Muscle of arm (tissue), 14 donors: ENCODE measurements at places on chromosomes 4 and X. TPM values are rescaled to one million over a fixed set of nuclear protein-coding genes. Genes with fewer than 3 reads are reported as not detected.

Gene SPOCK3
- polyA plus RNA-seq: 3.7 TPM

- no peak for DNase-seq
Measured at GRCh38 chr4:13296986-13297385, 187.2 kb downstream of the RAB28 start.

DNA sequence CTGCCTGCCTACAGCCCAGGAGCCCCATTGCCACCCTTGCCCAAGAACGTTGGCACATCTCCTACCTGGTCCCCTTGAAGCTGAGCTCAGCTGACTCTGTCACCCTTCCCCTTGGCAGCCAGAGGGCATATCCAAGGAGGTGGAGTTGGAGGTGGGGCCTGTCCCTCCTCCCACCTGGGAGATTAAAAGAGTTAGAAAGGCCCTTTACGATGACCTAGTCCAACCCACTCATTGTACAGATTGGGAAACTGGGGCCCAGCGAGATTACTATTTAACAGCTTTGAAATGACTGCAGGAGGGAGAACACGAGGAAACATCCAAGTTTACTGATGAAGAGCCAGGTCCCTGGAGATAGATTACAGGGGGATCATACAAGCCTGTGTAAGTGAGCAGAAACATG is at the start of gene P2RY4:
Gene P2RY4, minus strand, starts transcription at position 101 of the 400 bp plus-strand sequence. CDS start 580 bp downstream, outside the sequence.
- DNase-seq: no peak

Gene MOSPD2
- 8.4 TPM for polyA plus RNA-seq

GRCh38 chr4:134708026-134708425 is 506.4 kb upstream of the PABPC4L start:
- no peak for DNase-seq

Gene UGT2B10
- polyA plus RNA-seq: not detected

GRCh38 chrX:57282568-57282967 is 3.9 kb upstream of the FAAH2 start:
- no peak for DNase-seq

DNA sequence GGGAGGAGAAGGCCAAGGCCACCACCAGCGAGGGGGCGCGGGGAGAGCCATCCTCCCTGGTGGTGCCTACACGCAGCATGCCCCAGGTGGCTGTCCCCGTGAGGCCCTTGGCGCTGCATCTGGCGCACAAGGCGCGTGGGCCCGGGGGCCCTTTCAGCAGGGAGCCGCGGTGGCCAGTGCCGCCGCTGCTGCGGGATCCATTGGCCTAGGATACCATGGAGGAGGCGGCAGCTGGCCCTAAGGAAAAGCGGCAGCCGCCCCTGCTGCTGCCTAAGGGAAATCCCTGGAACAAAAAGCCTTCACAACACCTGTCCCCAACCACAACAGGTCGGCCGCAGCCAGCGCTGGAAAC is 1059.6 kb downstream of the TECRL start:
- no peak for DNase-seq

Gene ZXDB
- not detected for polyA plus RNA-seq

Gene LRAT
- 0.32 TPM for polyA plus RNA-seq

GRCh38 chrX:49139713-49140112 is 16.2 kb upstream of the GPKOW start:
- no peak for DNase-seq

Gene LETM1
- polyA plus RNA-seq: not detected

GRCh38 chrX:37697169-37697760 is 11.7 kb downstream of the XK start:
- DNase-seq: no peak

Gene XPNPEP2
- 3.1 TPM for polyA plus RNA-seq

Gene NAP1L3
- 8.2 TPM for polyA plus RNA-seq

GRCh38 chrX:93594780-93595179 is 78.6 kb downstream of the NAP1L3 start:
- DNase-seq: no peak

DNA sequence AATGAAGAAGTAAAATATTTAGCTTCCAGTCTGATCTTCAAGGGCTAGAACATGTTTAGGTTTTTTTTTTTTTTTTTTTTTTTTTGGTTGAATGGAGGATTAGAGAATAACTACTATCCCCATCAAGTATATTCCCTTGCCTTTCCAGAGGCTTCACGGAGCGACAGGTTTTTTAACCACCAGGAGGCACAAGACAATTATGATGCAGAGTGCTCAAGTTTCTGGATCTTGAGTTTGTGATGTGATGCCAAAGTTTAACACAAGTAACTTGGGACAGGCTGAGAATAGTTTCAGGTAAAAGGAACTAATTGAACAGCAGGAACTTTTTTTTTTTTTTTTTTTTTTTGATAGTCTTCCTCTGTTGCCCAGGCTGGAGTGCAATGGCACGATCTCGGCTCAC is 30.3 kb downstream of the CCNI start:
- no peak for DNase-seq

DNA sequence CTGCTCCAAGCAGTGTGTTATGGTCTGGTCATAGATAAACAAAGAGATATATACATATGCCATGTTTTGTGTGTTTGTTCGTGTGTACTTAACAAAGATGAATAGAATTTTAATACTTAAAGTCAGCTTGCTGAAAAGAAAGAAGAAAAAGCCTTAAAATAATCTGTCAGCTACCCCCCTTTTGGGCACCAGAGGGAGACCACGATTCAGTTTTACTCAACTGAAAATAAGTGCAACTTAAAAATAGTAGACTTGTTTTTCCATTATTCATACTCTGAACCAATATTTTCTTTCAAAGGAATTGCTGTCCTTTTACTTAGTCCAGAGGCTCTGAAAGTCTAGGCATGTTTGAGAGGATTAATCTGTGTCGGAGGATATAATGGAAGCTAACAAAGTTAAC is 181.7 kb upstream of the AGTR2 start:
- DNase-seq: peak; percentile 28

DNA sequence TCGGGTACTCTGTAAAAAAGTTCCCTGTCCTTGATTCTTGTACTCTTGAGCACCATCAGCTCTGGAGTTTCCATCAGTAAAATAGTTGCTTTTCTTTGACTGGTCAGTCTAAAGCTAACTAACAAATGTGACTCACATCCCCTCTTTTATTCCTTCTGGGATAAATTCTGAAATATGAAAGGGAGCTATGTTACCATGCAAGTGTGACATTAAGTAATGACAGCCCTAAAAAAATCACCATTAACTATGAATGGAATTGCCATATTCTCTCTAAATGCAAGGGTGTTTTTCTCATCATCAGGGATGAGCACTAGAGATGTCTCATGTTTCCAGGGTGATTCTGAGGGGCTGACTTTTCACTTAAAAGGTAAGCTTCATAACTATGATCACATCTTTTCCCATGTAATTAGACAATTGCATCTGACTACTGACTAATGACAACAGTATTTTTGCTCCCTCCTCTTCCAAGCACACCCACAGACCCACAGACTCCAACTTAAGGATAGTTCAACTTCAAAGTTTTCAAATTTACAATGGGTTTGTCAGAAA is 26.9 kb upstream of the RASGEF1B start:
- no peak for DNase-seq

GRCh38 chr4:128501239-128501638 is 213.6 kb upstream of the PGRMC2 start:
- no peak for DNase-seq

Gene AREG
- not detected for polyA plus RNA-seq

Gene GLRA3
- polyA plus RNA-seq: 0.22 TPM

DNA sequence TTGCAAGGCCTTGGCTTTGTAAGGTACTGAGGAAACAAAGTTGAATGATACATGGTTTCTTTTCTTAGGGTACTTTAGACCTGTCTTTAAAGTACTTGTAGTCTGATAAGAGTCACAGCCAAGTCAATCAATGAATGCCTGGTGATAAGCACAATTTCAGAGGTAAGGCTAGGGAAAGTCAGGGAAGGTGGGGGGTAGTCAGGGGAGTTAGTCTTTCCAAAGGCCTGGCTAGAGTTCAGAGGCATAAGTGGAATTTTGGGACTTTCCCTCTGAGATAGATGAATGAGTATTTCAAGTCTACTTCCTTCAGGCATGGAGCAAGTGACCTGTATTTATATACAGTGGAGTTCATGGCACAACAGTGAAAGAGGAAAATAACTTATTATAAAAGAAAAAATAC is 78.3 kb downstream of the SLC4A4 start:
- DNase-seq: no peak

DNA sequence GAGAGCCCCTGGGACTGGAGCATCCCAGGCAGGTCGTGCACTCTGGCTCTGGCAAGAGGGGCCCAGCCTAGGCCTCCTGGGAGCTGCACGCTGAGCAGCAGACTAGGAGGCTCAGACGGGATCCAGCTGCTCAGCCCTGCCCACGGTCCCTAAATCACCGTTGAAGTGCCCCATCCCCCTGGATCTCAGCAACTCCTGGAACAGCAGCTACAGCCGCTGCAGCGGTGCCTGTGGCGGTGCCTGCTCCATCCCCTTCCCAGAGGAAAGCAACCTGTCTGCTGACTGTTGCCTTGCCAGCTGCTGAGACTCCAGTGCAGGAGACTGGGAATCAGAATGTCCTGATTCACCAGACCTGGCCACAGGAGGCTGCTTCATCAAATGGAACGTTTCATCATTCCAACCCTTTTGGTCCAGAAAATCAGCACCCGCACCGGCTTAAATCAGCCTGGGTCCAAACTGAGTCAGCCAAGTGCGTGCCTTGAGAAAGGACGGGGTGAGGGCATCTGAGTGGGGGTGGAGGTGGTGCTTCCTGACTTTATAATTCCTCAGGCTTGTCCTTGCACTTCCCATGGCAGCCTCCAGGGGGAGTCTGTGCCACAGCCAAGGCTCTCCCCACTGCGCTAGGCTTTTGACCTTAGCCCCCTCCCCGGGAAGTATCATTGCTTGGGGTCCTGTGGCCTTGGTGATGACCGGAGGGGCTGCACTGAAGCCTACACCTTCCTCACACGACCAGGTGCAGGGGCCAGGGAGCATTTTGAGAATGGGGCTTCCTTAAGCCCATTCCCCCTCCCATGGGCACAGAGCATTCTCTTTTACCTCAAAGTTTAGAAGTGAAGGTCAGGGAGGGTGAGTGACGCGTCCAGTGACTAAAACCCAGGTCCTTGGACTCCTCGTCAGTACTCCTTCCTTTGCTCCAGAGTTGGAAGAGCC is 6.5 kb downstream of the ZNF185 start:
- no peak for DNase-seq

Gene TAF7L
- not detected for polyA plus RNA-seq

DNA sequence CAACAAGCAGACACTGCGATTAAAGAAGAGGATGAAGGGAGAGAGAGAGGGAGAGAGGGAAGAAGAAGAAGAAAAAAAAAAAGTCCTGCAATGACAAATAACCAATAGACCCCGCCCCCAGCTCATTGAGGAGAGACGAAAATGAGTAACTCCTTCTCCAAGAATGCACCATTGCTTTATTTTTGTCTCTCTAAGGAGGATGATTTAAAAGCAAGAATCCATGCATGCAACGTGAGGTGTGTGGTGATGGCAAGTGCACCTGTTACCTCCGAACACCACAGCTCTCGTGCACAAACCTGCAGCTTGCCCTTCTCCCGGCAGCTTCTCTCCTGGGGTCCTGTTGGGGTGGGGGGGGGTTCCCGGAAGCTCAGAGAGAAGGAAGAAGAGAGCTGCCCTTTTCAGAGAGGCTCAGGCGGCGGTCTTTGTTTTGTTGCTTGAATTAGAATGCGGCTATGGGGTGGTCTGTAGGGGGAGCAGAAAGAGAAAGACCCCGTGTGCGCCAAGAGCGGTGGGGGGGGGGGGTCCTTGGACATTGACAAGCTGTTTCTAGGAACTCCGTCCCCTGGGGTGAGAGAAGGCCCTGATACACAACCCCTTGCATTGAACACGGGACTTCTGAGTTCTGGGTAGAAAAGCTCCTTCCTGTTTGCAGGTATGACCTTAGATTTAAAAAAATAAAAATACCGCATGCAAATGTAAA is 100.7 kb downstream of the CRLF2 start:
- DNase-seq: no peak

DNA sequence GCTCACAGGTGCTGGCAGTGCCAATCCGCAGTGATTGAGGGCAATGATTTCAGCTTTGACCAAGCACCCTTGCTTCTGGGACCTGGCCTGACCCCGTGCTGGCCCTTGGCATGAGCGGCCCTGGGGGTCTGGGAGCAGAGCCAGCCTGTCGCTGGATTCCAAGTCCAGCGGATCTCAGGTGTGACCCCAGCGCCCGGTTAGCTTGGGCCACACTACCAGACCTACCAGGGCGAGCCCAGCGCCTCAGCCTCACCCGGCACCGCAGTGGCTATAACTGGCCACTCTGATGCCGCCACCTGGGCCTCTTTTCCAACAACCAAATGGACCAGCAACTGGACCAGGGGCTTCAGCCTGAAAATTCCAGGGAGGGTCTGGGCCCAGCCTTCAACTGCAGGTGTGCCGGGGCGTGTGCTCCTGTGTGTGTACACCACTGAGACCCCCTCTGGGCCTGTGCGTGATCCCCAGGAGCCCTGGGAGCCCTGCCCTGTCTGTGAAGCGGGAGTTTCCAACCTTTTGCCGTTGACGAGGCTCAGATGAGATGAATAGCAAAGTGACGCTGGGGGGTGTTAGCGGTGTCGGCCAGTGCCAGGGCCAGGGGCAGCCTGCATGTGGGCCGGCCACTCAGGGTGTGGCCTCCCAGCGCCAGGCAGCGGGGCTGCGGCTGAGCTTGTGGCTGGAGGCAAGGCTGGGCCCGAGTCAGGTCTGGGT is 658 bp downstream of the SH3TC1 start:
- DNase-seq: no peak

Gene F9
- polyA plus RNA-seq: not detected

Gene FRMD7
- 0.57 TPM for polyA plus RNA-seq

DNA sequence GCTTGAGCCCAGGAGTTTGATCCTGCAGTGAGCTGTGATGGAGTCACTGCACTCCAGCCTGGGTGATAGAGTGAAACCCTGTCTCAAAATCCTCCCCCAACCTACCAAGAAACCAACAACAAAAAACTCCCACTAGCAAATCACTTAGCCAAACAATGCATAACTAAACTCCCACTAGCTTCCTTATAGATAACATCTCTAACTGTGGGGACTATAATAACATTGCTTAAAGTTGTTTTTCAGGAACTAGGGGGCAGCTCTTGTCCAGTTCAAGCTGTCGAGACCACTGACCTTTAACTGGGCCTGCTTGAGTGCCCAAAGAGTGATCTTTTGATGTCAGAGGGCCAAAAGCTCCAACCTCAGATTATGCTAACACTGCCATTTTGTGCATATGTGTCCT is 81.7 kb downstream of the FREM3 start:
- DNase-seq: no peak

Gene AWAT1
- not detected for polyA plus RNA-seq

Gene TBX22
- polyA plus RNA-seq: not detected

- no peak for DNase-seq
Measured at GRCh38 chr4:79025170-79025569, 85.9 kb upstream of the PAQR3 start.

Gene F8A2
- not detected for polyA plus RNA-seq
